Activated CD8-positive, alpha-beta memory T cell treated with anti-CD3 and anti-CD28 coated beads, Interleukin-2, amount 10 ng/mL, durations not matched to agents 7 days and 5 days (primary cell): ENCODE measurements at places on chromosomes 12 and 14. TPM values are rescaled to one million over a fixed set of nuclear protein-coding genes. Genes with fewer than 3 reads are reported as not detected.

DNA sequence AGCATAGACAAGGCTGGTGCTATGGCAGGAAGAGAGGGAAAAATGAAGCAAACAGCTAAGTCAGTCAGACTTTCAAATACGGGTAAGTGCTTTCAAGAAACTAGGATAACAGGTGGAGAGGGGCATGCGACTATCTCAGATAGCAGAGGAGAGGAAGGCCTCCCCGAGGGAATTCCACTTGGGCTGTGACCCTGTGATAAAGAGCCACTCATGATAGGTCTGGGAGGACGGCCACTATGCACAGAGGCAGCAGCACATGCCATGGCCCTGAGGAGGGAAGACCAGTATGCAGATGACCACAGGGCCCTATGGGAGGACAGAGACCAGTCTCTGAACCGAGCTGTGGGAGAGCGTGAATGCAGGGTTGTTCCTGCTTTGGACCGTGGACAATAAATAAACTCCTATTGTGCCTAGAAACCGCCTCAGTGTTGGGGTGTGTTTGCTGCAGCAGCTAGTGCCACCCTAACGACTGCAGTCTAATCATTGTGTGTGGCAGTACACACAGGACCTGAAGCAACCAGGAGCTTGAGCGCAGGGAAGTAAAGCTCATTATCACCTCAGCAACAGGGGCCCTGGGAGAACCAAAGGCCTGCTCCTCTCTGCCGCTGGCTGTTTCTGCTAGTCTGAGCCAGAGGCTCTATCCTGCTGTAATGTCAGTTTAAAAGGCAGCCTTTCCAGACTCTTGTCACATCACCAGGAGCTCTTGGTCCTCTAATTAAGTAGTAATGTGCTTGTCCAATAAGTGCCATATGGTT lies 119.1 kb downstream of the CACNA1C start:
- no peak for DNase-seq
- H3K4me3 ChIP-seq, result no peak overlapping the region
- peaks cover 18% of the 10 kb centered on the region for H3K27me3 ChIP-seq
- H3K36me3 ChIP-seq, result no peaks in the 10 kb centered on the region
- no peaks in the 10 kb centered on the region for H3K4me1 ChIP-seq

GRCh38 chr14:57512220-57512619 lies 18.6 kb upstream of the CCDC198 start:
- peaks cover 5% of the 10 kb centered on the region for H3K27me3 ChIP-seq
- H3K27ac ChIP-seq, result no peak overlapping the region
- DNase-seq, result no peak
- no peak overlapping the region for H3K4me3 ChIP-seq
- H3K4me1 ChIP-seq, result no peaks in the 10 kb centered on the region

GRCh38 chr12:57380300-57380699 lies 50.5 kb downstream of the R3HDM2 start:
- no peak for DNase-seq
- H3K4me1 ChIP-seq, result peaks cover 3% of the 10 kb centered on the region
- peaks cover 7% of the 10 kb centered on the region for H3K36me3 ChIP-seq
- no peak overlapping the region for H3K4me3 ChIP-seq
- no peaks in the 10 kb centered on the region for H3K27me3 ChIP-seq
- no peak overlapping the region for H3K27ac ChIP-seq

- peaks cover 42% of the 10 kb centered on the region for H3K36me3 ChIP-seq
- no peaks in the 10 kb centered on the region for H3K27me3 ChIP-seq
- DNase-seq, result no peak
- peak overlapping the region; percentile 41 for H3K27ac ChIP-seq
- peaks cover 35% of the 10 kb centered on the region for H3K4me1 ChIP-seq
- H3K4me3 ChIP-seq, result no peak overlapping the region
Measured at GRCh38 chr12:110543252-110543959, 39.7 kb downstream of the PPTC7 start.

NUAK1 gene
- not detected for total RNA-seq

GRCh38 chr14:21043387-21043973 lies 1.3 kb downstream of the RNASE7 start:
- H3K27me3 ChIP-seq, result peaks cover 34% of the 10 kb centered on the region
- no peak overlapping the region for H3K4me3 ChIP-seq
- no peak overlapping the region for H3K27ac ChIP-seq
- no peaks in the 10 kb centered on the region for H3K4me1 ChIP-seq
- no peaks in the 10 kb centered on the region for H3K36me3 ChIP-seq

KCNJ8 gene
- total RNA-seq, result not detected

DNA sequence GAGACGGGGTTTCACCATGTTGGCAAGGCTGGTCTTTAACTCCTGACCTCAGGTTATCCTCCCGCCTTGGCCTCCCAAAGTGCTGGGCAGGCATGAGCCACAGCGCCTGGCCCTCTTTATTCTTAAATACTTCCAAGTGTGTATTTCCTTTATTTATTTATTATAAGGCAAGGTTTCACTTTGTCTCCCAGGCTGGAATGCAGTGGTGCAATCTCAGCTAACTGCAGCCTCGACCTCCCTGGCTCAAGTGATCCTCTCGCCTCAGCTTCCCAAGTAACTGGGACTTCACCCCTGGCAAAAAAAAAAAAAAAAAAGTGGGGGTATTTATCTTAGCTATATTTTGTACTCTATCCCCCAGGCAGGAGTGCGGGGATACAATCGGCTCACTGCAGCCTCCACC lies 6.8 kb downstream of the FAM216A start:
- H3K4me3 ChIP-seq, result no peak overlapping the region
- H3K36me3 ChIP-seq, result peaks cover 13% of the 10 kb centered on the region
- H3K27ac ChIP-seq, result no peak overlapping the region
- no peak for DNase-seq
- H3K27me3 ChIP-seq, result no peaks in the 10 kb centered on the region
- H3K4me1 ChIP-seq, result peaks cover 11% of the 10 kb centered on the region

DNA sequence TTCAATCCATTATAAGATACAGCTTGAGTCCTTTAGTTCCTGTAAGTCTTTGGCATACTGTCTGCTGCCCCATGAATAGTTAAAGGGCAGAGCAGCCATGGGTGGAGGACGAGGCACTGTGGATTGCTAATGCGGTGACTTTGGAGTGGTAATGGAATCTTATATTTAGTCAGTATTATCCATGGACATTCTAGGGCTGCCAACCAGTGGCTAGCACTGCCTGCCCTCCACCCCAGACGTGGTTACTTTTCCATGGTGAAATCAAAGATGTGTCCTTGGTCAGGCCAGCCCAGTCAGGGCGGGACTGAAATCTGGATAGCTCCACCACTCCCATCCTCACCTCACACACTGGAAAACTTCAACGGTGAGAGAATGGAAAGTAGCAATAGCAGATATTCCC lies 2.3 kb downstream of the TTC9 start:
- H3K36me3 ChIP-seq, result peaks cover 14% of the 10 kb centered on the region
- H3K27ac ChIP-seq, result no peak overlapping the region
- DNase-seq, result no peak
- peaks cover 58% of the 10 kb centered on the region for H3K4me1 ChIP-seq
- peak overlapping the region; percentile 90 for H3K4me3 ChIP-seq
- H3K27me3 ChIP-seq, result peaks cover 5% of the 10 kb centered on the region

- no peak for DNase-seq
- peaks cover 10% of the 10 kb centered on the region for H3K27me3 ChIP-seq
- H3K4me1 ChIP-seq, result no peaks in the 10 kb centered on the region
- no peak overlapping the region for H3K27ac ChIP-seq
- H3K36me3 ChIP-seq, result no peaks in the 10 kb centered on the region
Measured at GRCh38 chr12:108174641-108175040, 45.6 kb downstream of the WSCD2 start.

PLEKHA5 gene
- total RNA-seq, result 6.7 TPM

GRCh38 chr14:29235991-29236390 lies 469.4 kb downstream of the FOXG1 start:
- H3K4me3 ChIP-seq, result no peak overlapping the region
- DNase-seq, result no peak
- no peak overlapping the region for H3K27ac ChIP-seq
- H3K27me3 ChIP-seq, result no peaks in the 10 kb centered on the region

PTPRR gene
- not detected for total RNA-seq

RAB5B gene
- 46.4 TPM for total RNA-seq

FGF23 gene
- not detected for total RNA-seq

DNA sequence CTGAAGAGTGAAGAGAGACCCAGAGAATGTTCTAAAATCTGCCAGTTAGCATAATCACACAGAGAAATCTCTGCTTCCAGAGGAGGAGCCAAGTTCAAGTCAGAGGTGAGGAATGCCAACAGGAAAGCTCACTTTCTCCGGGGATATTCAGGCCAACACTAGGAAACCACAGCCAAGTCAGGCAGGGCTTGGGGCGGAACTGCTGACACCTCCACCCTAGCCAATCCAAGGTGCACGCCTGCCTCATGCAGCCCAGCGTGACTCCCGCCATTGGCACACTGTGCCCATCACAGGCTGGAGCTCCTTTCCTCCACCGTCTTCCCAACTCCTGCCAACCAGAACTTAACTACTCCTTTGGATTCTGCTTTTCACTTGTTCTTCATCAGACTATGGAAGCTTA lies 374.3 kb upstream of the CCDC196 start:
- no peak for DNase-seq
- no peak overlapping the region for H3K4me3 ChIP-seq
- H3K27ac ChIP-seq, result no peak overlapping the region
- no peaks in the 10 kb centered on the region for H3K36me3 ChIP-seq
- peaks cover 25% of the 10 kb centered on the region for H3K27me3 ChIP-seq

DNA sequence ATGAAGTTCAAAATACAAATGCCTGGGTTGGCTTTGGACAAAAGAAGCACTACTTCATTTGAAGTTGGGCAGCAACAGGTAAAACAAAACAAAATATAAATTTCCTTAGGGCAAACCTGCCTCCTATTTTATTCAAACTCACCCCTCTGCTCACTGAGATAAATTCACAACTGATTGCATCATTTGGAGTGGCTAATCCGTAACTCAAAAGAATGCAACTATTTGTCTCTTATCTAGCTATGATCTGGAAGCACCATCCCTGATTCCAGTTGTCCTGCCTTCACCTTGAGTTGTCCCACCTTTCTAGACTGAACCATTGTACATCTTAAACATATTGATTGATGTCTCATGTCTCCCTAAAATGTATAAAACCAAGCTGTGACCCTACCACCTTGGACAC lies 145.0 kb downstream of the CCER1 start:
- no peaks in the 10 kb centered on the region for H3K4me1 ChIP-seq
- H3K4me3 ChIP-seq, result no peak overlapping the region
- H3K36me3 ChIP-seq, result no peaks in the 10 kb centered on the region

- no peak for DNase-seq
- H3K4me1 ChIP-seq, result no peaks in the 10 kb centered on the region
- no peak overlapping the region for H3K4me3 ChIP-seq
Measured at GRCh38 chr14:56494167-56494566, 85.4 kb upstream of the TMEM260 start.

- H3K36me3 ChIP-seq, result peaks cover 2% of the 10 kb centered on the region
- peaks cover 19% of the 10 kb centered on the region for H3K4me1 ChIP-seq
- no peak overlapping the region for H3K27ac ChIP-seq
- peaks cover 8% of the 10 kb centered on the region for H3K27me3 ChIP-seq
- no peak for DNase-seq
Measured at GRCh38 chr12:69055706-69056105, 122.7 kb upstream of the CPM start.

- H3K27ac ChIP-seq, result peak overlapping the region; percentile 70
- H3K27me3 ChIP-seq, result no peaks in the 10 kb centered on the region
- no peak for DNase-seq
- H3K4me3 ChIP-seq, result peak overlapping the region; percentile 32
- H3K36me3 ChIP-seq, result peaks cover 50% of the 10 kb centered on the region
Measured at GRCh38 chr12:14418451-14418890, 53.0 kb downstream of the ATF7IP start.

GPRC5A gene
- not detected for total RNA-seq

DNA sequence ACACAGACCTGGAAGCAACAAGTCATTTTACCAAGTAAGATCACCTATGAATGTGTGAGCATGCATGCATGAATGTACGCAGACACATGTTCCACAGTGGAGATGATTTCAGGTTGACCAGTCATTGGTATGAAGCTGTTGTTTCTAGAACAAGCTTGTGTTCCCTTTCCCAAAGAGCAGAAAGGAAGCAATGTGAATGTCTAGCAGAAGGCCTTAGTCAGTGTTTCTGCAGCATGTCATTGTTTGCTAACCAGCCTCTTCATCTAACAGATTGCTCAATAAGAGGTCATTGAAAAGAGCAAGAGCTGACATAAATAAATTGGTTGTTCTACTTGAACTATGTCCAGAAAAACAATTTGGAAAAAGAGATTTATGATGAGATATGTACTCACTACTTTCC lies 191.4 kb downstream of the PLCZ1 start:
- H3K27ac ChIP-seq, result no peak overlapping the region
- H3K4me3 ChIP-seq, result no peak overlapping the region
- no peaks in the 10 kb centered on the region for H3K4me1 ChIP-seq
- H3K27me3 ChIP-seq, result no peaks in the 10 kb centered on the region
- no peak for DNase-seq

DNA sequence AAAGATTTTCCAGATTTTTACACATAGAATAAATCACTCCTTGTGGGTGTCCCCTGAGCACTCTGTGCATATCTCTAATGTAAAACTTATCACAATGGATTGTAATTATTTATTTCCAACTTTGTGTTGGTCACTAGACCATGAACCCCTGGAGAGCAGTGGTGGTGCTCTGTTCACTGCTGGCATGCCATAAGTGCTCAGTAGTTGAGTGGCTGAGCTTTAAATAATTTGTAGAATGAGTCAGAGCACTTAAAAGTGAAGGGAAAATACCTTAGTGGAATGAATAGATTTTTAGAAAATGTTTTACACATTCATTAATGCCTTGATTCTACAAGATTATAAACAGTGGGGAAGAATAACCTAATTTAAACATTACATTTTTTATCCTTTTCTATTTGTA lies 6.3 kb downstream of the MGAT4C start:
- no peak overlapping the region for H3K27ac ChIP-seq
- no peaks in the 10 kb centered on the region for H3K36me3 ChIP-seq
- no peak for DNase-seq

DNA sequence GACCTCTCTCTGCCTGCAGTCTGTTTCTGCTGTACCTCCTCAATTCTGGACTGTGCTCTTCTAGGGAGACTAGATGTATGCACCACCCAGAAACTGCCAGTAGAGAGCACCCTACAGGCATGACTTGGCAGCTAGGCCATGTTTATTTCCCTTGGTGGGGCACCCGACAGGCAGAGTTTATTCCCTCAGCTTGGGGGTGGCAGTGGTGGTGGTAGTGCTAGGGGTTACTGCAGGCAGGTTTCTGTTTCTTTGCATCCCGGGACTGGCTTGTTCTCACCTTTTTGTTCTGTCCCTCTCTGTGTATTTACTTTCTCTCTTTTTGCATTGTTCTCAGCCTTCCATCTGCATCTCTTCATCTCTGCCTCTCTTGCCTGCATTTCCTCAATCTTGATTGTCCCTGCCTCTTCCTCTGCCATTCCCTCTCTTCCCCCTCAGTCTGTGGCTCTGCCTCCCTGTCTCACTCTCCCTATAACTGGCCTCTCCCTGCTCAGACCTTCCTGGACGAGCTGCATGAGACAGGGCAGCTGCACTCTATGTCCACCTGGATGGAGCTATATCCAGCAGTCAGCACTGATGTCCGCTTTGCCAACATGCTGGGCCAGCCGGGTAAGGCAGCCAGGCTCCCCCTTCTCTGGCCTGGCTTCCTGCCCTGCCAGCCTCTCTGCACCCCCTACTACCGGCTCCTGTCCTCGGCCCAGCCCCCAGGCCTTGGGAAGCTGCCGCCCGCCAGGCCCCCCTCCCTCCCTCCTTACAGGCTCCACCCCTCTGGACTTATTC lies 13.8 kb downstream of the PRPF40B start:
- no peak overlapping the region for H3K4me3 ChIP-seq
- H3K27me3 ChIP-seq, result no peaks in the 10 kb centered on the region
- H3K4me1 ChIP-seq, result peaks cover 19% of the 10 kb centered on the region
